NCI-H187 (cell line): ENCODE measurements at places on chromosomes 2 and 18.
A peak's percentile ranks its signal among the peaks of the same experiment; 100 is the strongest.

- DNase-seq, result no peak
These were observed 187.4 kb upstream of the SH3BP4 start for GRCh38 chr2:234764372-234764771.

GRCh38 chr2:29080886-29081743 lies 6.8 kb upstream of the PCARE start:
- no peak for DNase-seq

GRCh38 chr2:29012211-29012681 lies 31.1 kb downstream of the TOGARAM2 start:
- DNase-seq, result no peak

DNA sequence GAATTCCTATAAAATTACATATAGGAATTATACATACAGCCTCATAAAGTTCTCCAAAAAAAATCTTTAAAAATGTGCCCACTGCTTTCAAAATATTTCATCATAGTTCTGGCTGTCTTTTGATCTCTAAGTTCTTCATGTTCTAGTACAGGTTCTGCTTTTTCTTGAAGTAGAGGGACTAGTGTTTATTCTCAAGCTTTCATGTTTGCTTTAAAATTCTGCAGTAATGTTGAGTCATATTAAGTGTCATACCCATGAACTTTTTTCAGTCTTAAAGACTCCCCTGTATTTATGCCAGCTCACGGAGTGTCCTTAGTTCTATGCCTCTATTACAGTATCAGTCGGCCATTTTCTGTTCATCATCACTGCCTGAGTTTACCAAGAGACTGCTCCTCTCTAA lies 54.8 kb upstream of the CCDC141 start:
- DNase-seq, result no peak

DNA sequence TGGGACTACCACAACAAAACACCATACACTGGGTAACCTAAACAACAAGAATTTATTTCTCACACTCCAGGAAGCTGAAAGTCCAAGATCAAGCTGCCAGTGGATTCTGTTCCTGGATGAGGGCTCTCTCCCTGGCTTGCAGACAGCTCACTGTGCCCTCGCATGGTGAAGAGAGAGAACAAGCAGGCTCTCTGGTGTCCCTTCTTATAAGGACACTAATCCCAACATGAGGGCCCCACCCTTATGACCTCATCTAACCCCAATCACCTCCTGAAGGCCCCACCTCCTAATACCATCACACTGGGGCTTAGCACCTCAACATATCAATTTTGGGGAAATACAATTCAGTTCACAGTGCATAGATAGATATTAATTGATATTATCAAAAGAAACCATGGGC lies 83.5 kb downstream of the BIN1 start:
- no peak for DNase-seq

GRCh38 chr2:168816369-168816768 lies 13.9 kb downstream of the NOSTRIN start:
- no peak for DNase-seq

- DNase-seq, result no peak
These were observed 51.8 kb upstream of the CTDP1 start for GRCh38 chr18:79627750-79628294.

GRCh38 chr18:12630136-12630535 lies 27.8 kb downstream of the SPIRE1 start:
- DNase-seq, result no peak

GRCh38 chr2:119417908-119418307 lies 13.7 kb upstream of the TMEM37 start:
- no peak for DNase-seq

DNA sequence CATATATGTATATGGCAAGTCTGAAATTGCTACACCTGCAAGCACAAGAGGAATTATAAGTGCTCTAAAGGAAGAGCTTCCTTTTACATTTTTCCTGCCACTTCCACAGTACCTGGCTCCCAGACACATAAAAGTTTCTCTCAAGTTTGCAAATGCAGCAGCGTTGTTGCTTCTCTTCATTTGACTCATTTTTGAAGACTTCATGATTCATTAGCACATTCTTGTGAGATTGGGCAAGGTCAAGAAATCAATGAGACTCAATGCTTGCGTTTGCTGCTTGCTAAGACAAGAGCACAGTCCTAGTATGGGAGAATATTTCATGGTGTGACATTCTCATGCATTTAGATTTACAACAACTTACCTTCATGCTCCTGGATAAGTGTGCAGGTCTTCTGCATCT lies 42.6 kb upstream of the PDCL3 start:
- no peak for DNase-seq

DNA sequence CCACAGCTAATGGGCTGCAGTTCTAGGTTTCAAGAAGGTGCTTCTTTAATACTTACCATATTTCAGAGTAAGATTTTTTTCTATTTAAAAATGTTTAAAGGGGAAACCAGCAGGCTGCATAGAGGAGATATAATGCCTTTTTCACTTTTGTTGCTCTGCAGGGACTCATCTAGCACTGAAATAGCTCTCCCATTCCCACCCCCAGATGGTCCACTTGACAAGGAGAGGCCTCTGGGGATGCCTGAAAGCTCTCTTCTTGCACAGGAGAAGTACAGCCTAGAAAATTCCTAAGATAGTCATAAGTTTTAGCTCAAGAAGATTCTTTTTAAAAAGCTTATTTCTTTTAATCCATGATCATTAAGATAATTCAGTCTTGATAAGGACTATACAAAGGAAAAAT lies 126.4 kb downstream of the CDH2 start:
- DNase-seq, result peak; percentile 0

DNA sequence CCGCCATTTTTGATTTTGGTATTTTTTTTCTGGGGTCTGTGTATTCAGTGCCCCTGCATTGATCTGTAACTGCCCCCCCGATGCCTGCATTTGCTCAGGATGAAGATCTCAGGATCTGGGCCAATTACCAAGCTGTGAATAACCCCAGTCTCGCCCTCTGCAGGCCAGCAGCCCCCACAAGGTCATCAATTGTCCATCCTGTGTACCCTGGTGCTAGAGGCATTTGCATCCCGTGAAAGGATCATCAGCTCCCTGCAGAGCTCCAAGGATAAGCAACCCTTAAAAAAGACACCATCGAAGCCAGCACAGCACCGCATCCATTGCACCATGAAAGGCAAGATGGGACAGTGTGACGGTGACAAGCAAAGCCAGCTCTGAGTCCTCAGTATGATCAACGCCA lies 154.1 kb upstream of the KLHL29 start:
- no peak for DNase-seq

- no peak for DNase-seq
These were observed 58.9 kb upstream of the NCOA1 start for GRCh38 chr2:24432121-24432520.

- DNase-seq, result no peak
These were observed 33.7 kb downstream of the SLC9A4 start for GRCh38 chr2:102506743-102507142.

DNA sequence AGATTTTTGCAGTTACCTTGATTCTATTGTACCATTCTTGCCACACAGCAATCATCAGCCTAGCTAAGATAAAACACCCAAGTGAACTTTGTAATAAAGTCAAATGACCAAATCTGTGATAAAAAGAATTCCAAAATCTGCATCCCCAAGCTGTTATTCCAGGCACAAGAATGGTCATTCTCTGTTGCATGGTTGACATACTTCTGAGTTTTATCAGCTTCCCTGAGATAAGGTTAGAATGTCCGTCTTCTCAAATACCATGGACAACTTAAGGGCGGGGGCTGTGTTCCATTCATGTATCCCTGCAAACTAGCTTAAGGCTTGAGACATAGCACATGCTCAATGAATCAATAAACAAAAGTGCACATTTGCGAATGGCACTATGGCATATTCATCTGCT lies 8.1 kb upstream of the BMP10 start:
- DNase-seq, result no peak

- DNase-seq, result no peak
These were observed 167.4 kb upstream of the RAB6C start for GRCh38 chr2:129812071-129812470.

DNA sequence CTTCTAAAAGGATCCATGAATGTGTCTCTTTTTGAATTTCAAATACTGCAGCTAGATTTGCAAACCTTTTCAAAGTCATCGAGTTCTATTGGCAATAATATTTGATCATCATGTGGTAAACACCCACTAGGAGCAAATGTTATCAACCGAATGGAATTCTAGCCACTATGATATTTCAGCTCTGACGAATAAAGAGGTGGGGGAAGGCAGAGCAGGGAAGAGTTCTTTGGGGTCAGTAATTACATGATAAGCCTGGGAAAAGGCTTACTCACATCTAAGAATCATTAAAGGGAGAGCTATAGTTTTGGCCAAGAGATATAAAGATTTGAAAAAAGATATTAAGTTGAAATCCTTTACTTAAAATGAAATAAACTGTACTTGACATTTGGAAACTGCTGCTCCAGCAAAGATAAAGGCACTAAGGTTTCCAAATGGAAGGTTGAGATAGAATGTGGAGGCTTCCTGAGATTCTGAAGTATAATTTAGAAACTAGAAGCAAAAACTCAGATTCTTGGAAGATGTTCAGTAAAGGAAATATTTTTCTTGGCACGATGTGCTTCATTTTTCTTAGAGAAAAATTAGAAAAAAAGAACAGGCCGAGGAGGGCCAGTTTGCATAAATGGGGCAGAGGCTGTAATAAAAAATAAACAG lies 104.7 kb upstream of the ARHGAP28 start:
- DNase-seq, result no peak

DNA sequence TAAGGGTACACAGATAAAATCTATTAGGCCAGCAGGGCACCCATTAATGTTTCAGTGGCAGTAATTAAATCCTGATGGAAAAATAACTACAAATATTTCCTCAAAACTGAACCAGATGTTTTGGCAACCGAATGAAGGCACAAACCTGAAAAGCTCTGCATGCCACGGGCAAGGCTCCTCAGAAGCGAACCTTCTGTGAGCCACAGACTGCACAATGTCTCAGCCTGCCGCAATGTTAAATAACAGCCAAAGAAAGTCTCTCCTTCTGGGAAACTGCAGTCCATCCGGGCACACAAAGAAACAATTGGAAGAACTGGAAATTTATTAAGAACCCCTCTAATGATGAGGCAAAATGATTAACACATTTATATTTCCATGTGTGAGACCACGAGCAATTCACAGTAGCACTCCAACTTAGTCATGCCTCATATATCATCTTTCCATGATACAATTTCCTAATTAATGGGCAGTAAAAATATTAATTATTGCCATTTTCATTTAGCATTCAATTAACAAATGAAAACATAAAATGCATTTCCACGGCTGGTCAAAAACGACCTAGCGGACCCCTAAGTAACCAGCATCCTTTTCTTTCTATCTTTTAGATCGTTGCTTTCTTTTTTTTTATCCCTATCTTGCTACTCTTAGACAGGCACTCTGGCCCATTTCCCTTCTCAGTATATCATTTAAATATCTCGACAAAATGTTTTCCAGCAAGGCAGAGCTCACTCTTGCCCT lies 237.5 kb downstream of the EPHA4 start:
- no peak for DNase-seq

DNA sequence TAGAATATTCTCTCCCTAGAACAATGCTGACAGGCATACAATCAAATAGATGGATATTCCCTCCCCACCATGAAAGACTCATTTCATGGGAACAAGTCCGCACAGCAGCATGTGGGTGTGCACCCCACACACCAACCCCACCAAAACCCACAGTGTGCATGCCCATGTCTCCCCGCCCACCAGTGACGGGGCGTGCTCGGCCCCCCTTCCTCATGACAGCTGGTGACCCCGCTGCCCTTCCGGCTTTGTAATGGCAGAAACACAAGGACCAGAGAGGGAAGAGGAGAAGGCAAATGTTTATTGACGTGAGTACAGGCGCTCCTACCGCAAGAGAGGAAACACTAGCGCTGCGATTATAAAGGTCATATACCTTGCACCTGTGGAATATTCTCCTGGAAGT lies 30.8 kb upstream of the ODC1 start:
- no peak for DNase-seq

- DNase-seq, result no peak
These were observed 7.5 kb upstream of the SCLY start for GRCh38 chr2:238053191-238053776.

DNA sequence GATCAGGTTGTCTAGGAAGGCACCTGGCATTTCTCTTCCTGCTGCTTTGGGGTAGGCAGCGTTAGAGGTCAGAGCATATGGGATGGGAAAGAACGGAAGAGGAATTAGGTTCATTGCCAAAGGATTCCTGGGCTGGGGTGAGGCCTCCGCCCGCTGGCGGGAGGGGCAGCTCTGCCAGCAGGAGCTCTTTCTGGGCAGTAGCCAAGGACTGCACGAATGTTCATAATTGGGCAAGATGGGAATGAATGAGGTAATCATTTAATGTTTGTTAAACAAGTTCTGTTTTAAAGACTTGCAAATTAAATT lies 253.9 kb downstream of the AGAP1 start:
- DNase-seq, result no peak

DNA sequence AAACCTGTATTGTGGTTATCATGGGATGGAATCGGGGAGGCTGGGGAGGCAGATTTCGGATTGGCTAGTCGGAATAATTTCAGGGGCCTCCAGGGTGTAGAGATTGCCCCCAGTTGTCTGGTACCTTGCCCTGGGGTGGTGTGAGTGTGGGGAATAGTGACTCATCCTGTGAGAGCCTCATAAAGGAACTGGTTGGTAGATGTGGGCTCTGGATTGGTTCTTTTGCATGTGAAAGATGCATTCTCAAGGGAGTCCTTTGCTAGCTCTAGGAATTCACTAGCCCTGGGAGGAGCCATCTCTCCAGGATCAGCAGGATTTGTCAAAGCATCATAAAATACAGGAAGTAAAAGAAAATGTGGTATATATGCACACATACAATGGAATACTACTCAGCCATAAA lies 331.6 kb downstream of the SETBP1 start:
- no peak for DNase-seq

GRCh38 chr2:118250001-118250400 lies 161.7 kb downstream of the INSIG2 start:
- DNase-seq, result no peak

- no peak for DNase-seq
These were observed 345.5 kb upstream of the DSEL start for GRCh38 chr18:67862069-67862468.

DNA sequence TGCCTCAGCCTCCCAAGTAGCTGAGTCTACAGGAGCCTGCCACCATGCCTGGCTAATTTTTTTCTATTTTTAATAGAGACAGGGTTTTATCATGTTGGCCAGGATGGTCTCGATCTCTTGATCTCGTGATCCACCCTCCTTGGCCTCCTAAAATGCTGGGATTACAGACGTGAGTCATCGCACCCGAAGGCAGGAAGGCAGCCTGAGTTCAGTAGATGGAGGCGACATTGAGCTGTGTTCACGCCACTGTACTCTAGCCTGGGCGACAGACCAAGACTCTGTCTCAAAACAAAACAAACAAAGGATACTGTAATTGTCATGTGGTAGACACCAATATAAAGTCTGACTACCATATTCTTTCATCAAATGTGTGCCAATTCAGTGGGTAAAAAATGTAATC lies 500.9 kb upstream of the DSEL start:
- DNase-seq, result no peak
